ENCODE measurements at places on chromosomes 12 and 14.

GRCh38 chr14:82328442-82328841, 794.8 kb upstream of the SEL1L start:
- no peak for DNase-seq

DNA sequence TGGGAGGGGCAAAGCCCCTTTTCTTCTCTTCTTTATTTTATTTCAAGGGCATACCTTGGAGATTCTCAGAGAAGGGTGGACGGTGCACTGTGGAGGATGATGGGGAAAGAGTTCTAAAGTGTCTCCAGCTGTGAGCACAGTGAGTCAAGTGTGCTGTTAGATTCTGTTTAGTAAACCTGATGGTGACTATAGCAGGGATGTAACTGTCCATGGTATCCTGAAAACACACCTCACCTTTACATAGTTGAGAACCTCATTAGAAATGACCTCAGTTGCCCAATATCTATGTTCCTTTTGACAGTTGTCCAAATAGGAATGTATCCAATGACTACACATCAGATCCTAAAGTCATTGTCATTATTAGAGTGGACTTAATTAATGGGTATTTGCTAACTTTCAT, 38.0 kb downstream of the CNTN1 start:
- no peak for DNase-seq

- no peak for DNase-seq
Observed at GRCh38 chr14:90569201-90569600, 172.4 kb downstream of the CALM1 start.

DNA sequence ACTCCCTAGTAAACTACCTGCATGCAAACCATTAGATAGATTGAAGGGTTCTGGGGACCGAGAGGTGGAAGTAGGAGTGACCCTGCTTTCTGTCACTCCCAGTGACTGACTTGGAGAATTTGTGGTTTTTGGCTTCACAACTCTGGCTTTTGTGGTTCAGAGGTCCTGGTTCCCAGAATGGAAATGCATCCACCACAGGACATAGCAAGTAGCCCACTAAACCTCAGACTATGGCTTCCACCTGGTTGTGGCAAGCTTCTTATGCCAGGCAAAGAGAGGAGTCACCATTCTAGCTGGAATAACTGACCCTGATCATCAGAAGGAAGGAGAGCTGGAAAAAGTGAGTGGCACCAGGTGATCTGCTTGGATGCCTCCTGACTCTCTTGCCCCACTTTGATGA, 162.4 kb upstream of the TMEM260 start:
- no peak for DNase-seq

DNA sequence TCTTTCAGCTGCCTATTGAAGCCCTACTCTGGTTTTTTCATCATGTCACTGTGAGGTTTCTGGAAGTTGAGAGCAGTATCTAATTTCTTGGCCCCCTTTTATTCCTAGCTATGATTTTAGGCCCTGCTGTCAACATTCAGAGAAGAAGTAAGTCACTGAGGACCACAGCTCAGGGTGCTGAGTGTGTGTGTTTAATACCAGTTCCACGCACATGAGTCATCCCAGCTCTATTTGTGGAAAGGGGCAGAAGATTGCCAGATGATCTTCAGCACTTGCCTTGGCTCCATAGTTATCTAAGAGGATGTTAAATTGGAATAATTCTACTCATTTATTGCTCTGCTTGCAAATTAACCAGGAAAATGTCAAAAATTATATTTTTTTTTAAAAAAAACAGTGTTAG, 65.5 kb upstream of the SLC38A4 start:
- no peak for DNase-seq

DNA sequence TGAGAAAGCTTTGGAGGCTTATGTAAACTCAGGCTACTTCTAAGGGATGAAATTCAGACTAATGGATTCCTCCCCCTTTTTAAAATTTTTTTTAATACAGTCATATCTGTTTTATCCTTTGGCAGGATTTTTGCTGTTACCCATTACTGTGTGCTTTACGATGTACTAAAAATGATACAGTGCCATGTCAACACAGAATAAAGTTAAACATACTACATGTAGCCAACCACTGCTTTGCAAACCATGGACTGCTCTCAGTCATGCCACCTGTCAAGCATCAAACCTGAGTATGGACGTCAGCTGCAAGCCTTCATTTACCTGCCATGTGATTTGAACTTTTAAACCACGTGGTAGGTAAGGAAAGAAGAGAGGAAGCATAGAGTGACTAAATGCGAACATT, 325.8 kb downstream of the FUT8 start:
- no peak for DNase-seq

- peak; percentile 45 for DNase-seq
Observed at GRCh38 chr12:71772735-71773134, 18.1 kb downstream of the RAB21 start.

- DNase-seq = no peak
Observed at GRCh38 chr12:27506645-27507189, 17.3 kb upstream of the PPFIBP1 start.

DNA sequence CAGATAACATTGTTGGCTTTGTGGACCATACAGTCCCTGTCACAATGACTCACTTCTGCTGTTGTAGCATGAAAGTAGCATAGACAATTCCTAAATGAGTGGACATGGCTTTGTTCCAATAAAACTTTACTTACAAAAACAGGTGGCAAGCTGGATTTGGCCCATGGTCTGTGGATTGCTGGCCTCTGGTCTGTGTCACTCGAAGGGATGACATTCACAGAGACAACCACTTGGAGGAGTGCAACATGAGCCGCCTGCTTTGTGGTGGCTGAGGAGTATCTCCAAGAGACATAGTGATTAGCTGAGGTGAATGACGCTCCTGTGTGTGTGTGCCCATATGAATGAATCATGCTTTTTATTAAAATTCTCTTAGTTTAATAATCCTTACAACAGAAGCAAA, 81.3 kb upstream of the NRXN3 start:
- no peak for DNase-seq

- DNase-seq = no peak
Observed at GRCh38 chr12:2673966-2674810, 120.6 kb upstream of the FKBP4 start.

- no peak for DNase-seq
Observed at GRCh38 chr12:2329661-2330210, 276.9 kb downstream of the CACNA1C start.

DNA sequence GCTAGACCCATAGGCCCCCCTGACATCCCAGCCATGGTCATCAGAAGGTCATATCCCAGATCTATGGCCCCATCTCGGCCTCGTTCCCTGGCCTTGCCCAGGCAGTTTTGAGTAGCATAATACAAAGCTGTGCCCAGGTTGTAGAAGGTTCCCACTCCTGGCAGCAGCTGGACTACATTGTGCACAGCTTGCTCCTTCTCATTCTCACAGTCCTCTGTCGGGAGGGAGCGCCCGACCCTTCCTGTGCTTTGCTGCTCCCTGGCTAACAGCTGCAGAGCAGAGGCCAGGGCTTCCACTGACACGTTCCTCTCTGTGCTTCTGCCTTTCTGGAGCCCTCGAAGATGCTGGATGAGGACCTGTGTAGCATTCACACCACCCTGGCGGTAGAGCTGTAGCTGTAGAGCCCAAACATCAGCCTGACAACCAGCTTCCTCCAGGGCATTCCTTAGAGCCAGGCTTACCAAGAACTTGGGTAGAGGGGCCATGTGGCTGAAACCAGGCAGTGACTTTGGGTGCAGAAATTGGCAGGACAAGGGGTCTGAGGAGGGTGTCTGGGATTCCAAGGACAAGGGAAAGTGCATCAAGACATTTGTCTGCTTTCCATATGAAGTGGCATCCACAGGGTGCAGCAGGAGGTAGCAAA, 1.0 kb downstream of the APOF start:
- no peak for DNase-seq

GRCh38 chr12:74619884-74620283, 82.2 kb downstream of the ATXN7L3B start:
- DNase-seq = no peak

DNA sequence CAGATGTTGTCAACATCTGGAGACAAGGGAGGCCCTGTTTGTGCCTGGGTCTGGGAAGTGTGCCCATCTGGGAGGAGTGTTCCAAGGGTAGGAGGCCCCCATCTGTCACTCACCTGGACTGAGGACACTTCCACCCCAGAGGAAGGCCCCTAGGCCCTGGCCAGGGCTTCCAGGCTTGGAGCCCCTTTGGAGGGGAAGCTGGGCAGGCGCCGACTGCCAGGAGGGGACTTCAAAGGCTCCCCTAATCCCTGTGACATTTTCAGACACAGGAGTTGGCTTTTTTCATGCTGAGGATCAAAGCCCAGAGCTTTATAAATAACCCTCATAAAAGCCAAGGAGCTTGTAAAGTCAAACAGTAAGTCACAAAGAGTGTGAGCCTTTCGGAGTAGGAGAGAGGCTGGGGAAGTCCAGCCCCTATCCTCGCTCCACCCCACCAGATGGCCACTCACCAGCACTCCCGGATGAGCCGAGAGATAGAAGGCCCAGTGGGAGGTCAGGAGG, 17.6 kb upstream of the FAM222A start:
- no peak for DNase-seq

- DNase-seq = no peak
Observed at GRCh38 chr14:59427653-59428580, 37.3 kb downstream of the GPR135 start.

DNA sequence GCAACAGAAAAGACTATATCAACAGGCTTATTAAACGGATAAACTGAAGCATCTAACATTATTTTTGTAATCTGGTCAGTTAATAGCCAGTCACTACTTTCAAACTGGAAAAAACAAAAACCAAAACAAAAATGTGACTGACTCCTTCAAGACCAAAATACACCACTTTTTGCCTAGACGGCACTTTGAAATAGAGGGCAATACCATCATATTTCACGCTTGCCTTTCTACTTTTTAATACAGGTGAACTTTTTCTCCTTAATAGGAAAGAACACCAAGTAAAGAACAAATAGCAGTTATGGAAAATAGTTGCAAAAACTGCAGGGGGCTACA, 550 bp upstream of the NUP107 start:
- no peak for DNase-seq

DNA sequence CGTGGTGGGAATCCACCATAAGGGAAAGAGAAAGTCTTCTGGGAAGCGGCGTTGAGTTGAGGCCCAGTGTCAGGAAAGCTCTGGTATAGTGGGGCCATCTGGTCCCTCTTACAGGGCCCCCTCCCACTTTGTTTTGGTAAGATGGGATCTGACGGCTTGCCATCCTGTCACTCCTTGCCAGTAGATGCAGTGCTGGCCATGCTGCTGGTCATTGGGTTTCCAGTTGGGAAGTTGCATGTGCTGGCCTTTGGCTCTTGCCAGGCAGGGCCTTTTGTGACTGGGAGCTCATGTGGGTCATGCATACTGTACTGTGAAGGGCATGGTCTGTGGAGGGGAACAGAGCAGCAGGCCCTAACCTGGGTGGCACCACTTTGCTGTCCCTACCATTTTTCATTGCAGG, 3.8 kb downstream of the TRAF3 start:
- no peak for DNase-seq

GRCh38 chr12:50415899-50416479, 15.3 kb downstream of the LARP4 start:
- peak; percentile 34 for DNase-seq

GRCh38 chr12:85920324-85920947, 46.3 kb downstream of the NTS start:
- no peak for DNase-seq

- DNase-seq = no peak
Observed at GRCh38 chr14:99284254-99285004, 12.4 kb upstream of the BCL11B start.

- DNase-seq = no peak
Observed at GRCh38 chr12:42002563-42002962, 142.1 kb downstream of the GXYLT1 start.

DNA sequence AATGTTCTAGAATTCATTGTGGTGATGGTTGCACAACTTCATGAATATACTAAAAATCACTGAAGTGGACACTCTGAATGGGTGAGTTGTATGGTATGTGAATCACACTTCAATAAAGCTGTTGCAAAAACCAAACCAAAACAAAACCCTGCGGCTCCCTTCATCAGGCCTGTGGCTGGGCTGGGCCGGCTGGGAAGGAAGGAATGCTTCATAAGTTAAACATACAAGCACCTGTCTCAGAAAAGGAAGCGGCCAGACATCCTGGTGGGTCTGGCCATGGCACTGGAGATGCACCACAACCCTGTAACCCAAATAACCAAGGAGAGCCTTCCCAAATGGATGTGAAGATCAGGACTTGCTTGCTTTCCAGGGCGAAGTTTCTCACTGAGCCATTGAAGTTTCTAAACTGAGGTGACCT, 34.9 kb downstream of the TTC7B start:
- no peak for DNase-seq

- no peak for DNase-seq
Observed at GRCh38 chr14:94550041-94550440, 11.2 kb upstream of the SERPINA4 start.

GRCh38 chr12:108551535-108551934, 9.4 kb downstream of the SART3 start:
- no peak for DNase-seq

DNA sequence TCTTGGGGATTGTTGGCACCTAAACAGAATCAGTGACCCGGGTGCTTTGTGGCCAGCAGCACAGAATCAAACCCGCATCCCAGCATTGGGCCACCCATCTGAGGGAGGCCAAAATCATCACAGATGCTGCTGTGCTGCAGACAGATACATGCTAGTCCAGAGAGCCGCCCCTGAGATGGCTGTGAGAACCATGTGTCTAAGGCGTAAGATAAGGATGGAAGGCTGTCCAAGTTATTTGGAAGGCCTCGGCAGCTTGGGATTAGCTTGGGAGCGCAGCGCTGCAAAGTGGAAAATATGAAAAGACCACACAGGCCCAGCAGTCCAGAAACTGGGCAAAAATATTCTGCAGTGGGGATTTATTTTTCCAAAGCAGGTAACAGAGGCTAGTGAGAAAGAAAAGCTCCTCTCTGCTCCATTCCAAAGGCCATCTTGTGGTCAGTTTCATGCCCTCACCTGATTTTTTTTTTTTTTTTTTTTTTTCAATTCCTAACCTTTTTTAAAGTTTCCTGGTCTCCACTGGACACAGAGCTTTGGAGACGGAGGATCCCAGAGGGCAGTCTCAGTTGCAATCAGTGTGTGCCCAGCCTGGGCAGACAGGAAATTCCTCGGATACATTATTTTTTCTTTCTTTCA, 178.9 kb upstream of the BCL2L14 start:
- no peak for DNase-seq

DNA sequence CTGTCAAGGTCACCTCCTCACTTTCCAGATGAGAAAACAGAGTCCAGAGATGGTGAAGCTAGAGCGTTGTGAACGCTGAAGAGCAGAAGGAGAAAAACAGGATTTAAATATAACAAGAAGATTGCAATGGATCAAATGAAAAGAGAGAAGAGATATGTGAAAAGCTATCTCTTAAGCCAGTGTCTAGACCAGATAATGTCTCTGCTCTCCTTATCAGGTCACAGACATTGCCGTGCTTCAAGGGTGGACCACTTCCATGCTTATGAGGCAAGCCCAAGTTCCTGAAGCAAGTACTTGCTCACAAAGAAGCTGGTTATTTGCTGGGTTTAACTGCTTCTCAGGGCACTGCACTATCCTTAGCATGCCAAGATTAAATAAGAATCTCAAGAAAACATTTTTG, 31.6 kb upstream of the FRS2 start:
- no peak for DNase-seq

- DNase-seq = peak; percentile 64
Observed at GRCh38 chr12:121530600-121531355, 50.0 kb downstream of the KDM2B start.

- no peak for DNase-seq
Observed at GRCh38 chr14:27367345-27367744, 769.5 kb upstream of the NOVA1 start.

Data from GF-D8 (cell line).